ENCODE measurements at places on chromosomes 5 and 9.

GRCh38 chr5:80884929-80885328, 75.2 kb upstream of the RASGRF2 start:
- no peak for DNase-seq

DNA sequence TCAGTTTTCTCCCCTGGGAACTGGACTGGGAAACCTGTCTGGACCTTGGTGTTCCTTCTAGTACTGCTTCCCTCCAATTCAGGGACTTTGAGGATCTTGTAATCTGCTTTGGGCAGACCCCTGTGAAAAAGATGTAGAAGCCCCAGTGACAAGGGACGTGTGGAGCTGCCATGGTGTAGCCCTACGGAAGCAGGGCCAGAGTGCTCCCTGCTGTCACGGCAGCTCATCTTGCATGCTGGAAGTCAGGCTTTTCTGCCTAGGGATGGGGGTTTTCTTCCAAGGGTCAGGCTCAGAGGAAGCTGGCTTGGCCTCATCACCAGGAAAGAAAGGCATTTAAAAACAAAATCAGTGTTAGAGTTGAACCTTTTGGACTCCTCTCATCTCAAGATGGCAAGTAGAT, 86.4 kb downstream of the AMBP start:
- DNase-seq = no peak

GRCh38 chr5:1699394-1699793, 100.2 kb downstream of the MRPL36 start:
- DNase-seq = no peak

DNA sequence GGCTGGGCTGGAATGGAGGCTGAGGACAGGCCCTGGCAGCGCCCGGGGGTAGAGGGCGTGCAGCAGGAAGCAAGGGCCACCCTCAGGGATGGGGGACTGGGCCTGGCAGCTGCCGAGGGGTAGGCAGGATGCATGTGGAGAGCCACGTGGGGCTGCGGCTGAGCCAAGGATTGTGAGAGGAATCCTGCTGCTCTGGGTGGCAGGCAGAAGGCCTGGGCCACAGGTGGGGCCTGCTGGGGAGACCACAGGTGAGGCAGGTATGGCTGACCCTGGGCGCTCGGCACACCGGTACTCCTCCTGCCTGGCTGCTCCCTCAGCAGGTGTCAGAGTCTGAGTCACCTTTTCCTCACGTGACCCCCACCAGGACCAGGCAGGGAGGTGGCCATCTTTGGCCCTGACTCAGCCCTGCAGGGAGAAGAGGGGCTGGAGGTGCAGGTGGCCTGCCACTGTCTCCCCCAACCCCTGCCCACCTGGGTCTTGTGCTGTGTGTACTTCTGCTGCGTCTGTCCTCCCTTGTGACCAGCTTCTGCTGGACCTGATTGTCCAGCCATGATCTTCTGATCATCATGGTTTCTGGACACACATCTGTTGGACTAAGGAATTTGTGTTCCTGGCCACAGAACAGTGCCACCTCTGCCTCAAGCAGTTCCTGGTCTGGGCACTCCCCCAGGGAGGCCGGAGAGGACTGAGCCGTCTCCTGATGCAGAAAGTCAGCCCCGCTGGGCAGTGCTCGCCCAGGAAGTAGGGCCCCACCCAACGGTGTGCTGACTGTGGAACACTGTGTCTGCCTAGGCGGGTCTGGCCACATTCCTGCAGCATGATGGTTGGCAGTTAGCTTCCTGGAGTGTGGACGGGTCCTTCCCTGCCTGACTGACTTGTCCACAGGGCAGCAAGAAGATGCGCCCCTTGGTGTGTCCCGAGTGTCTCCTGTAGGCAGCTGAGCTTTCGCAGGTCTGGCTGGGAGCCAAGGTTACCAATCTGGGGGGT, 6.4 kb downstream of the ARRDC1 start:
- DNase-seq = peak; percentile 92

DNA sequence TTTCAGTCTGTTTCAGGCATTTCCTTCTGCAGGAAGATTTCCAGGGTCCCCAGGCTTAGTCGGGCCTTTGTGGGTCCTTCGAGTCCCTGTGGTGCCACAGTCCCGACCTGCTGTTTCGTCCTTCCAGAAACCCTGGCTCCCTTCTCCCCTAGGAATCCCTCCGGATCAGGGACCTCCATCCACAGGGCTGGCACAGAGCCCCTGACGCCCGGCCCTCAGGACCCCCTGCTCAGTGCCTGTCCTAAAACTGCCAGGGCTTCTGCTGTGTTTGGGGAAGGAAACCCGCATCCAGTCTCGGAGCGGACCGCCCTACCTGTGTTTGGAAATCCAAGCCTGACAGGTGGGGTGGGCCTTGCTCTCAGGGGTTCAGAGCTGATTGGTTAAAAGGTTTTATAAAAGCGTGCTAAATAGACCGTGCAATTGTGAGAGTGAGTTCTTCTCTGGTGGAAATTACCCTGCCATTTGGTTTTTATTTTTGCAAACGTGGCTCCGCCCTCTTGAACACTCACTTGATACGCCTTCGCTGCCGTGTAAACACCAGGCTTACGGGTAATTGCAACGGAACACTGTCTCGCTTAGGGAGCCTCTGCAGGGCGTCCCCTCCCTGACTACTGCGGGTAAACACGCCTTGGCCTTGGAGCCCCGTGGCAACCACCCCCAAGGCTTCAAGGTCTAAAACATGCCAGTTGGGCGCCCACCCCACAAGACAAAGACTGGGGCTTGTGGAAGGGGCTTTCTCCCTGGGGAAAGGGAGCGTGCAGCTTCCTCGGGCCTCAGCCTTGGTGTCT, 121.2 kb downstream of the PHF2 start:
- DNase-seq = no peak

GRCh38 chr9:131754846-131755245, 15.0 kb upstream of the RAPGEF1 start:
- peak; percentile 66 for DNase-seq

DNA sequence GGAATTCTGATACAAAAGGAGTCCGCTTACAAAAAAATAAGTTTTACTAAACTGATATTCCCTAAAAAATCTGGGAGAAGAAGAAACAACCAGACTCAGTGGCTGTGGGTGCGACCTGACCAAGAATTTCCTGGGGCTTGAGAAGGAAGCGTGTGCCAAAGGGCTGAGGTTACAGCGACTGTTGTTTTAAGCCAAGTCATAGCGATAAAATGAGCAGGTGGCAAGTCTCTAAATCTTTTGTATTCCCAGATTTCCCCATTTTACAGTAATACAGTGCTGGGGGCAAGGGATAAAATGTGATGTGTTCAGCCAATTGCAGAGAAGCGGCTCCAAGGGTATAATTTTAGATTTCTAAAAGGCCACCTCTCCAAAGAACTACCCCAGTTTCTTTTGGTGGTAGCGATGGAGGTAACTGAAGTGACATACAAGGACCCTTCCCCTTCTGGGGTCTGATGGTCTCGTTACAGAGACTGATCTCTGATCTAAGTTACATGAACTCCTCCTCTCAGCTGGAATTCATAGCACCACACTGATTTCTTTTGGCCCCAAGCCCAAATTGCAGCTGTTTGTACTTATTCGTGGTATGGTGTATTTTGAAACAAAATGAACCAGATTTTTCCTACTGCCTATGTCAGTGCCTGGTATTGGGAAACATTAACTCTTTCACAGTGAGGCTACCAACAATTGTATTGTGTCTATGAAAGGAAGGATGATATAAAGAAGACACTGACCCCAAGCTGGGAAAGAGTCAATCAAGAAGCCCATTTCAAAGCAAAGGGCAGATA, 41.6 kb downstream of the LPAR1 start:
- no peak for DNase-seq

DNA sequence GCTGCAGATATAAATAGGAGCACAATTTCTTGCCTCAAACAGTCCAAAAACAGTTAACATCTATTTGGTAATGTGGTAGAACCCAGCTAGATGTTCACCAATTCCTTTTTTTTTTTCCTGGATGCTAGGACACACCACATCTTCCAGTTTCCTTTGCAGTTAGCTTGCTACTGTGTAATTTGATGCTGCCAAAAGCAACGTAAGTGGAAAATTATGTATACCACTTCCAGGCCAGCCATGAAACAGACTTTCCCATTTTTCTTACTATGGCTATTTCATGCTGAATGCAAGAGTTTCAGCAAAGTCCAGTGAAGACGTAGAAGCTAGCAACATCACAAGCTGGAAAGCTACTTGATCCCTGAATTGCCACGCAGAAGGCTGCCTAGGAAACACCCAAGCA, 667.2 kb downstream of the TLE1 start:
- DNase-seq = no peak

DNA sequence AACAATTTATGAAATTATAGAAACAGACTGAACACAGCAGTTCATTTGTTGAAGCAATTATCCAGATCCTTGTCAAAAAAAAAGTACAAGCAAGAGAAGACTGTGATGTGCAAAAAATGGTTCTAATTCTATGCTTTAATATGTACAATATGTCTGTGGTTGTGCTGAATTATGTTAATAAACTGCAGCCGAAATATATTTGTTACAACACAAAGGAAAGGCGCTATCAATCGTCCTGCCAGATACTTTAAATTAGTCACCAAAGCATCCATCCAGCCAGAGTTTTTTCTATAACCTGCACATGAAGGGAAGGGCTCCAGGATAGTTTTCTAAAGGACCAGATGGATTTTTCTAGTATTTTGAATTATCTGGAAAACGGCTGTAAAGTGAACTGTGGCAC, 259.5 kb downstream of the BNC2 start:
- no peak for DNase-seq

All from Caco-2 (cell line).